ENCODE measurements at places on chromosomes 2 and 18.

GRCh38 chr2:101787097-101787496 is 89.6 kb downstream of the MAP4K4 start:
- no peak for DNase-seq

GRCh38 chr2:177324797-177325196 is 60.3 kb upstream of the NFE2L2 start:
- DNase-seq = no peak

- DNase-seq = no peak
These were observed 73.8 kb downstream of the CBLN2 start for GRCh38 chr18:72470391-72470790.

GRCh38 chr2:152740743-152741328 is 22.4 kb downstream of the ARL6IP6 start:
- DNase-seq = peak; percentile 75

- no peak for DNase-seq
These were observed 107.9 kb downstream of the CHN1 start for GRCh38 chr2:174897286-174897685.

DNA sequence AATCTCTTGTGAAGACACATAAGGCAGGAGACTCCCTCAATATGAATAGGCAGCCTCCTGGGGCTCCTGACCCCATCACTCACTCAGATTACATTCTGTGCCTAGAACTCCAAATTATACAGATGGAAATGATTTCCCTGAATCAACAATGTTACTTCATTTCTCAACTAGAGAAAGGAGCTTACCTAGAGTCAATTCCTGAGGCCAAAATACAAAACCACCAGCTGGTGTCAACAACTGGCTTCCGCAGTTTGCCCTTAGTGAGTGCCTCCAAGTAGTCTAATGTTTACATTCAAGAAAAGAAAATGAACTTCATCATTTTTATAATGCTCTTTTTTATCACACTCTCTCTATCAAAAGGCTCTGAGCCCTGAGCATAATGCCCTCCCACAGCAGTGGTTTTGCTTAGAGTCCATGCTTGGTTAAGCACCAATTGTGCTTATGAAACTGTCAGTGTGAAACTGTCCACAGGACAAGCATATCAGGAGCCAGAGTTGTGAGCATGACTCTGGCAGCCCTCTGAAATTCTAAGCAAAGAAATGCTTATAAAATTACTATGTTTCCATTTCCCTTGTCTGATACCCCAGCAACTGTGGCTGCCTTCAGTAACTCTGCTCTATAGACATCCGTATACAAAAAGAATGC is 305.7 kb upstream of the PKDCC start:
- DNase-seq = no peak

DNA sequence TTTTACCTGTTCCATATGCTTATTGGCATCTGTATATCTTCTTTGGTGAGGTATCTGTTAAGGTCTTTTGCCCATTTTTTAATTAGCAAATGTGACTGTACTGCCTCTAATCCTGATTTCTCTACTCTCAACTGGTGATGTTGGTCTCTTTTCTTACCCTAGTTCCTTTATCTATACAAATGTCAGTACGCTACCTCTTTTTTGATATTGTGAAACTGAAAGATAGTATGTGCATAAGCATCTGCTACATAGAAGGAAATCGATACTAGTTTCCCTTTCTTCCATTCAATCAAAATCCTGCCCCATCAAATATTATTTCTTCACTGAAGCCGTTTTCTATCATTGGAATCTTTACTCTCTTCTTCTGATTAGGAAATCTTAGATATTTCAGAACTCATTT is 194.9 kb upstream of the SPOPL start:
- no peak for DNase-seq
